ENCODE measurements at places on chromosomes 7 and 10.
A peak's percentile ranks its signal among the peaks of the same experiment; 100 is the strongest.

GRCh38 chr10:10725196-10725595 lies 292.5 kb upstream of the CELF2 start:
- no peak for DNase-seq

- DNase-seq, result no peak
Measured at GRCh38 chr7:140595468-140596092, 45.0 kb downstream of the DENND2A start.

DNA sequence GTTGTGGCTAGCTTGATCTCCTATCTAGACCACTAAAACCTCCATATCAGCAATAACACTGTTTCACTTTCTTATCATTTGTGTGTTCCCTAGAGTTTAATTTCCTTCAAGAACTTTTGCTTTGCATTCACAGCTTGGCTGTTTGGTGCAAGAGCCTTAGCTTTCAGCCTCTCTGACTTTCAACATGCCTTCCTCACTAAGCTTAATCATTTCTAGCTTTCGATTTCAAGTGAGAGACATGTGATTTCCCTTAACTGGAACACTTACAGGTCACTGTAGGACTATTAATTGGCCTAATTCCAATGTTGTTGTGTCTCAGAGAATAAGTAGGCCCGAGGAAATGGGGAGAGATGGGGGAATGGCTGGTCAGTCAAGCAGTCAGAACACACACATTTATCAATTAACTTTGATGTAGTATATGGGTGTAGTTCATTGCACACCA lies 10.6 kb upstream of the BPGM start:
- DNase-seq, result no peak

DNA sequence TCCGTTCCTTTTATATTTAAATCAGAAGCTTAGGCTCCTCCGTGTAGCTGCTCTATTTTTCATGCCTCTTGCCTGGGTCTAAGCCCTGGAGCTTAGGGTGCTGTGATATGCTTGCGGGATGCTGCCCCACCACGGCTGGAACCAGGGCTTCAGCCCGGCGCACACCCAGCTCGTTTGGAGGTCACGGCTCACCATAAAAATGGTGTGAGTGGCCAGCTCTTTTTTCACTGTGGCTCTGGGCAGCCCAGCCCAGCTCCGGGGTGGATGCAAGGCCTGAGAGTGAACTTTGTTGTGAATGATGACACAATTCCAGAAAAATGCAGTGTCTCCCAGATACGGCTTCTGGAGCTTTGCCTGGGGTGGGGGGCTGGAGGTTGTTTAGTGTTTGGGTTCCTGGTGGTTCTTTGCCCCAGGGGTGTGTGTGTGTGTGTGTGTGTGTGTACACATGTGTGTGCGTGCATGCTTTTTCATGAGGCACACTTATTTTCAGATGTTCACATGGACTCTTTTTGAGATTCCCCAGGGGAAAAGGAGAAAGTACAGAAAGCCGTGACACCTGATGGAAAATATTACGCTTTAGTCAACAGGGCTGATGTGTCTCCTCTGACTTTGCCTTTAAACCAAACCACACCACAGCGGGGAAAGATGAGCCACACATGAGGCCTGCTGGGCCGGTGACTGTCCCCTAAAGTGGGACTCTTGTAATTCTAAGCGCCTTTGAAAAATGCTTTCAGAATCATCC lies 46.2 kb downstream of the GRK5 start:
- peak; percentile 68 for DNase-seq

DNA sequence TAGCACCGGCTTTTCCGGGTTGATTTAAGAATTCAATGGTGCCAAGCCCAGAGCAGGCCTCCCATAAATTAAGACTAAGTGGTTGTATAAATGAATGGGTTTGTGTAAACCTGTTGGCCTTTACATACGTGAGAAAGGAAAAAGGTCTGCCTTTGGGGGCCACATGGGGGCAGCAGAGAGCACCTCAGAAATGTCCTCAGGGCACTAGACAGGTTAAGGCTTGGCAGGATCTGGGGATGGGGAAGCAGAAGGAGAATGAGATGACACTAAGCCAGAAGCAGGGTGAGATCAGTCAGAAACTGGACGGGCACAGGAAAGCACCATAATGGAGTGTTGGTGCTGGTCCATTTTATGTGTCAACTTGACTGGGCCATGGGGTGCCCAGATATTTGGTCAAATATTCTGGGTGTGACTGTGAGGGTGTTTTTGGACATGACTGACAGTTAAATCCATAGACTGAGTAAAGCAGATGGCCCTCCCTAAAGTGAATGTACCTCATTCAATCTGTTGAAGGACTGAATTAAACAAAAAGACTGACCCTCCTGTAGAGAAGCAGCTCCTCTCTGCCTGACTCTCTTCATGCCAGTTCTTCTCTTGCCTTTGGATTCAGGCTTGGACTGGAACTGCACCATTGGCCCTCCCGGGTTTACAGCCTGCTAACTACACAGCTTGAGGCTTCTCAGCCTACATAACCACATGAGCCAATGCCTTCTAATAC lies 58.9 kb downstream of the FRMPD2 start:
- DNase-seq, result peak; percentile 44

DNA sequence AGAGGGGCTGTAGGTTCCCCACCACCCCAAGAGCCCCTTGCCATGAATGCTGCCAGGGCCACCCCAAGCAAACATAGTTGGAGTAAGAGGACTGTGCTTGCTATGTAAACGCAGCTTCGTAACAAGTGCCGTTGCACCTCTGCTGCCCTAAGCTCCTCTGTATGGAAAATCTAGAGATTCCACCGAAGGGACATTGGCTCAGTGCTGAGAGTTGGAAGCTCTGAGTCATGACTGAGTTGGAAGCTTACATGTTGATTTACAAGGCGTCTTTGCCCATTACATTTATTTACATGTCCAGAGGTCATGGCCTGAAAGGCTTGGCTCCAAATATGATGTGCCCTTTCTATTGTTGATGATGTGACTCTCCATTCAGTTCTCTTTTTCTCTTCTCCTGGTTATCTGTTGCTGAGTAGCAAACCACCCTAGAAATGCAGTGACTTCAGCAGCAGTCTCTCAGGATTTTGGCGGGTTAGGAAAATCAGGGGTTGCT lies 233.1 kb upstream of the TCF7L2 start:
- no peak for DNase-seq

- no peak for DNase-seq
Measured at GRCh38 chr7:64181586-64181985, 25.4 kb upstream of the ZNF735 start.

- no peak for DNase-seq
Measured at GRCh38 chr10:1293636-1294435, 237.7 kb downstream of the WDR37 start.

DNA sequence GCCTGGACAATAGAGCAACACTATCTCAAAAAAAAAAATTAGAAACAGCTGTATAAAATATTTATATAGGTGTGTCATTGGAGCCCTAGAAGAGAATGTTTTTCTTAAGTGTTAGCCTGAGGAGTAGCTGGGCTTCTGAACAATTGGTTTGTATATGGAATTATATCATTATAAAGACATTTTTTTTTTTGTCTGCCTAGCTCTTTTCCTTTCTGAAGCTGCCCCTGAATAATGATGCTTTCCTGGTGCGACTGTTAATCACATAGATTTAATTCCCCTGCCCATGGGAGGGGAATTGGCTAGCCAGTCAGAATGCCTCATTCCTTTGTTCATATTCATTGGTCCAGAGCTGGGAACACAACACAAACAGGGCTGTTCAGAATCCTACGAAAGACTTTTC lies 13.9 kb upstream of the ABCC2 start:
- no peak for DNase-seq

DNA sequence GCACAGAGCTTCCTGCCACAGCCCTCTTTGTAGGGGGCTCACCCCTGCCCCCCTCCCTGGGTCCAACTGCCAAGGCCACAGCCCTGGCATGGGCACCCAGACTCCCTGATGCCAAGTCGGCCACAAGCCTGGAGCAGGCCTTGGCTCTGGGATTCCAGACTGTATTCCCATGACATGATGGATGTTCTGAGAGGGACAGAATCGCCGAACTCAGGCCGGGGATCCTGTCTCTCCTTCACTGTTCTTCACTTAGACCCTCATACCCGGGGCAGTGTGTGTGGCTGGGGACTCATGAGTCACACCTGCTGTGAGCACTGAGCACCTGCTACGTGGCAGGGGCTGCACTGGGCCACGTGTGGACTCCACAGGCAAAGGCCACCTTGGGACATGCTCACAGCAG lies 7.9 kb downstream of the CALML5 start:
- no peak for DNase-seq

DNA sequence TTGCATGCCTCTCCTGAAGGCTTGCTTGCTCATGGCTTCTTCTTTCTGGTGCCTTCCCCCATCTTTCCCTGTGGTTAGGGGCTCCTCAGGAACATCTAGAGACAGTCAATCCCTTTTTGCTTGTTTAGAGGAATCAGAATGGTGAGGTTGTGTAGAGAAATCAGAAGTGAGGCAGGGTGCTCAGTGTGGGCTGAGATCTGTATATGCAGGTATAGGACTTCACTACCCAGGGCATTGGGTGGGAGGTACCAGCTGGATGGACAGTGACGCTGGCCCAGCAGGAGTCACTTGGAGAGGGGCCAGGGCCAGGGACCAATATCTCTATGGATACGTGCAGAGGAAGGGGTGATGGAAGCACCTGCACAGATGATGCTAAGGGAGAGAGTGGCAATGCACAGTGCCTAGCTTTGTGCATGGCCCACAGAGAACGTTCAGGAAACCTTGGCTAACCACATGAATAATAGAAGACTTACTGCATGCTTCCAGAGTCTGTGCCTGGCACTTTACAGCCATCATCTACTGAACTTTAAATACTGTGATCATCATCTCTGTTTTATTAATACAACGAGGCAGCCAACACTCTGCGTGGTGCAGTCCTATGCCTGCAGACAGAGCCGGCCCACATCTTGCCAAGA lies 255.2 kb downstream of the ABCA13 start:
- DNase-seq, result no peak

DNA sequence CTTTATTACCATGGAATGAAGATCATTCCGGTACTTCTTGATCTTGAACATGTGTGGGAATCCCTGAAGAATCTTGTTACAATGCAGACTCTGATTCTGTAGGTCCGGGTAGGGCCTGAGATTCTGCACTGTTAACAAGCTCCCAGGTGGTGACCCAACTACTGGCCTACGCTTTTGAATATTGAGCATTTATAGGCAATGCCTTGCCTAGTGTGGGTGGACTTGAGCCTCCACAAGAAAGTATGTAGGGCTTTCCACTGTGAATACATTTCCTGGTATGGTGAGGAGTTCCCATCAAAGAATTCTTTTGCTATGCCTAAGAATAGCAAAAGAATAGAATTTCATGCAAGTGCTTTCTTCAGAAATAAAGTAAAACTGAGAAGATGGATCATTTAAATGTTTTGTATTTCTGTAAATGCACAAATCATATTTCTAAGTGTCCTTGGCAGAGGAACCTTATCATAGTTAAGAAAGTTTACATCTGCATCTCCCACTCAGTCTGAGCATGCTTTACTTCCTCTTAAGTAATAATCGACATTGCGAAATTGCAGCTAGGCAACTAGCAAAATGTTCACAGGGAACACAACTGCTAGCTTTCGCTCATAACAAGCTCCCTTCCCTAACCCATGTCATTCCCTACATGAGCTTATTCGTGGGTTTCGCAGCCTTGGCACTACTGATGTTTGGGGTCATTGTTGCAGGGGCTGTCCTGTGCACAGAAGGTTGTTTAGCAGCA lies 71.4 kb downstream of the AHR start:
- DNase-seq, result no peak

DNA sequence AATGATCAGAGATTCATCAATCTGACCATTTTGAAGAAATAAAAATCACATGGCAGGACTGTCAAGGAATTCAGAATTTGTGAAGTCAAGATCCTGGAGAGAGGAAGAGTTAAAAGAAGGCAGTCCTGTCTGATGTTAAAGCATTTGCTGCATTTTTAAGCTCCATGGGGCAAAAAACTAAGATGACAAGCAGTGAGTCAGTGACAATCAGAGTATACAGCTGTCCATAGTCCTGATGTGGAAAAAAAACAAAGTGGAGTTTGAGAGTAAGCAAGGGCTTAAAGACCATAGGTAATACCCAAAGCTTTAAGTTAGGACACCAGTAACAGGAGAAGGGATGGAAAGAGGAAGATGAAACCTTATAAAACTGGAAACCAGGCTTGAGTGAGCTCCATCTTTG lies 412.7 kb upstream of the ANKRD30A start:
- DNase-seq, result no peak

- no peak for DNase-seq
Measured at GRCh38 chr10:59126991-59127390, 49.5 kb upstream of the PHYHIPL start.

- DNase-seq, result peak; percentile 72
Measured at GRCh38 chr7:43648473-43649406, 65.8 kb downstream of the STK17A start.

DNA sequence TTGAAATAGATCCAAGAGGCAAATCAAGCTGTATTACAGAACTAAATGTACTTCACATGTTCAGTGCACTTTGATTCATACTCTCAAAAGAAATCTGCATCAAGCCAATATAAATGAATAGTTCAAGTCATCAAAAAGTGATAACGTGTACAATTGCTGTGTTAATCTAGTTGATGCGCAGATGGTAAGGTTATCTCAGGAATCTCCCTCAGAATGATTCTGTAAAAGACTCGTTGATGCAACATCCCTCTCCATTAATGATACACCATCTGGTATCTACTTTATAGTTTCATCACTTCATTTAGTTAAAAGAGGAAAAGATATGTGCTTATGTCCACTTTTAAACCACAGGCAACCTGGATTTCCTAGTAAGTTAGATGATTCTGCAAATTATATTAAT lies 200.6 kb downstream of the CHCHD3 start:
- DNase-seq, result no peak

DNA sequence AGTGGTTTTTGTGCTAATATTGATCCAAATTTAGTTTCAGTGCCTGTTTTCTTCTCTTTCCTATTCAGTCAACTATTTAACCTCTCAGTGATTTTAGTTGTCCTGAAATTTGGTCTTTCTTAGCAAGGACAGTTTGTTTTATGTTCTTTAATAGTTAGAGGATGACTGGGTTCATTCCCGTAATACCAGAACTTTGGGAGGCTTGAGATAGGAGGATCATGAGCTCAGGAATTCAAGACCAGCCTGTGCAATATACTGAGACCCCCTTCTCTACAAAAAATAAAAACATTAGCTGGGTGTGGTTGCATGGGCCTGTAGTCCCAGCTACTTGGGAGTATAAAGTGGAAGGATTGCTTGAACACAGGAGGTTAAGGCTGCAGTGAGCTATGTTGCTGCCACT lies 148.3 kb downstream of the EXOC4 start:
- DNase-seq, result no peak

- no peak for DNase-seq
Measured at GRCh38 chr7:17608114-17608833, 309.8 kb downstream of the AHR start.

GRCh38 chr7:12754179-12754578 lies 66.7 kb downstream of the ARL4A start:
- DNase-seq, result no peak

DNA sequence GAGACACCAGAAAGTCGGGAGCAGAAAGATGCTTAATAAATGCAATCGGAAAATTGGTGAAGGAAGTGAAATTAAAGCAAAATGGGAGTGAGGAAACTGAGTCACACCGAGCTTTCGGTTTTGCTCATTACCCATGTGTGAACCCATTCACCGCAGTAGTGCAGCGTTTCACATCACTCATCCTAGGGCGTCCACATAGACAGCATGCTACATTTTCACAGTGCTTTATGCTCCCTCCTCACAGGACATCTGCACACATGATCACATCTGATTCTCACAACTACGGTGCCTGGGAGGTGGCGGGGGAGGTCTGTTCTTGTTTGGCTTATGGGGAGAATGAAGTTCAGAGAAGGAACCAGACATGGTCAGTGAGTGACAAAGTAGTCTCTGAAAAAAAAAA lies 36.6 kb upstream of the ATP6V0A4 start:
- DNase-seq, result peak; percentile 3
